ENCODE measurements at places on chromosomes 12 and 14. TPM values are rescaled to one million over a fixed set of nuclear protein-coding genes. Genes with fewer than 3 reads are reported as not detected.

Gene HNF1A
- not detected for total RNA-seq

Gene SERPINA9
- total RNA-seq = not detected

Gene CHPT1
- total RNA-seq = 11.9 TPM

Gene PZP
- not detected for total RNA-seq

Gene CELA1
- 0.85 TPM for total RNA-seq

Gene PLD4
- total RNA-seq = 2.1 TPM

Gene KRT75
- total RNA-seq = not detected

- DNase-seq = no peak
Observed at GRCh38 chr14:100471441-100472093, 115.7 kb downstream of the BEGAIN start.

DNA sequence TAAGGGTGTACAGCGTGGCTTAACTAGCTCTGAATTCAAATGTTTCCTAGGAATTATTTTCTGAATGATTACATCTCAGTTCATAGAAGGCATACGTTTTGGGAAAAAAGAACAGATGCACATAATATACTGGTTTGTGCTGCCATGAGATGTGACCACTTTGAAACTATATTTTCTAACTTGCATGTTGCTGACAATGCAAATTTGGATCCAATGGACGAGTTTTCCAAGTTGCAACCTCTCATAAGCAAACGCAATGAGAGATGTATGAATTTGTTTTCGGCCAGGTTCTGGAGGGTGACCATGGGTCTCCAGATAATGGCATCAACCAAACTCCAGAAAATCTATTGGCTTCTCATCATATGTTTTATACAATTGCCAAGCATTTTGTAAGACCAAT, 1445.4 kb downstream of the AACS start:
- DNase-seq = no peak

DNA sequence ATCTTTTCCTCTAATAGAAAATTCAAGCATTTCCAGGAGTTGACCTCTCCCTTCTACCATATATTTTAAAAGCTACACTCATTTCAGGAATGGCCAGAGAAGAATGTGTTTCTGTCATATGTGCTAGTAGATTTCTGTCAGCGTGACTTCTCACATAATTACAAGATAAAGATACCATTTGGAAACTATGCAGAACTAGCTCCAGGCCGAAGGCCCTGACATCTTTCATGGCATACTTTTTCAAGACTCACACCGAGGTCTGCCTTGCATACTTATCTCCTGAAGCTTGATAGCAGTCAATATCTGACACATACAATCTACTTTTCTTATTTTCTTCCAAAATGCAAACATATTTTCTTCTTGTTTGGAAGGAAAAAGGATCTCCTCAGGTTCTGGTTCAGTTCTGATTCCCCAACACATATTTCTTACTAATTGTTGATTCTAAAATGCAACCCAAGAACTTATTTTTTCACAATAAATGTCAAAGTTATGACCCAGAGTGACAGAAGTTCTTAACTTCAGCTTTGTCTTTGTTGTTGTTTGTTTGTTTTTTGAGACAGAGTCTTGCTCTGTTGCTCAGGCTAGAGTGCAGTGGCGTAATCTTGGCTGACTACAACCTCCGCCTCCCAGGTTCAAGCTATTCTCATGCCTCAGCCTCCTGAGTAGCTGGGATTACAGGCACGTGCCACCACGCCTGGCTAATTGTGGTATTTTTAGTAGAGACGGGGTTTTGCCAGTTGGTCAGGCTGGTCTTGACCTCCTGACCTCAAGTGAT, 99.5 kb downstream of the NTN4 start:
- DNase-seq = no peak

DNA sequence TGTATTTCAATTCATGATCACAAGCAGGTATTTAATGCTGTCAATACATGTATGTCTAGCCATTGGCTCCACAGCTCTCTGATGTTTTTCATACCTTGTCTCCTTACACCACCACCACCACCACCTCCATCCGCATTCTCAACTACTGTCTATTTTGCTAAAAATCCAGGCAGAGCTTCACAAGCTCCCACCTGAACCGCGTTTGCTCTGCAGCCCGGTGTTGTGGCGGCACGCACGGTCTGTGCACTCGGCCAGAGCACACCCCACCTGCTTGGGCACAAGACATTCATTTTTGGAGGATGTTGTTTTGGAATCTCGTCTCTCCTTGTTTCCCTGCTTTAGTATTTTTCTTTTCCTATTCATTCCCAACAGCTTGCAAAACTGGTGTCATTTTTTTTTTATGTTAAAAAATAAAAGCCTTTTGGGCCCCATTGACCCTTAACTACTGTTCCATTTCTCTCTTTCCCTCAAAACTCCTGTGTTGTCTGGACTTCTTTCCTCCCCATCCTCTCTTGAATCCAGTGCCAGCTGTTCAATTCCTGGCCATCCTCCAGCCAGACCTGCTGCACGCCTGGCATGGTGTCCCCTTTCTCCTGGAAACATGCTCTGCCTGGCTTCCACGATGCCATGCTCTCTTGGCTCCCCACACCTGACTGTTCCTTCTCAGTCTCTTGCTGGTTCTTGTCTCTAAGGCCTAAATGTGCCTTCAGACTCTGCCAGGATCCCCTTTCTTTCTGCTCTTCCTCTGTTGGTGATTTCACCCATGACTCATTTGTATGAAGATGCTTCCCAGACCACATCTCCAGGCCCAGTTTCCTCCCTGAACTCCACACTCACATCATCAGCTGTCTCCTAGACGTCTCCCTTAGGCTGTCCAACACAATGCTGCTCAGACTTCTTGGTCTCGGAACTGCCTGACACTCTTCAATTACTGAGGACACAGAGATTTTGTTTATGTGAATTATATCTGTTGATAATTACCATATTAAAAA, 37.9 kb downstream of the PIWIL1 start:
- no peak for DNase-seq

DNA sequence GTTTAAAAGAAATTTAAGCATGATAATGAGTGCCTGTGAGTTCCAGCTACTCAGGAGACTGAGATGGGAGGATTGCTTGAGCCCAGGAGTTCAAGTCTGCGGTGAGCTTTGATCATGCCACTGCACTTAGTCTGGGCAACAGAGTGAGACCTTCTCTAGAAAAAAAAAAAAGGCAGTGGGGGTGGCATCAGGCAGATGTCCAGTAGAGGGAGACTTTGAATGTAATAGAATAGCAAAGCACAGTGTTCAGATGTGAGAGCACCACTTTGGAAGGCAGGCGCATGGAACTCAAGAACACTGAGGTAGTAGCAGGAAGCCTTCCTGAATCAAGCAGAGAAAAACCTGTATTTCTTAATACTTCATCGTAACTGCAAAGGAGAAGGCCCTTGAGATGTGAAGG, 394.5 kb upstream of the GARIN6 start:
- no peak for DNase-seq

DNA sequence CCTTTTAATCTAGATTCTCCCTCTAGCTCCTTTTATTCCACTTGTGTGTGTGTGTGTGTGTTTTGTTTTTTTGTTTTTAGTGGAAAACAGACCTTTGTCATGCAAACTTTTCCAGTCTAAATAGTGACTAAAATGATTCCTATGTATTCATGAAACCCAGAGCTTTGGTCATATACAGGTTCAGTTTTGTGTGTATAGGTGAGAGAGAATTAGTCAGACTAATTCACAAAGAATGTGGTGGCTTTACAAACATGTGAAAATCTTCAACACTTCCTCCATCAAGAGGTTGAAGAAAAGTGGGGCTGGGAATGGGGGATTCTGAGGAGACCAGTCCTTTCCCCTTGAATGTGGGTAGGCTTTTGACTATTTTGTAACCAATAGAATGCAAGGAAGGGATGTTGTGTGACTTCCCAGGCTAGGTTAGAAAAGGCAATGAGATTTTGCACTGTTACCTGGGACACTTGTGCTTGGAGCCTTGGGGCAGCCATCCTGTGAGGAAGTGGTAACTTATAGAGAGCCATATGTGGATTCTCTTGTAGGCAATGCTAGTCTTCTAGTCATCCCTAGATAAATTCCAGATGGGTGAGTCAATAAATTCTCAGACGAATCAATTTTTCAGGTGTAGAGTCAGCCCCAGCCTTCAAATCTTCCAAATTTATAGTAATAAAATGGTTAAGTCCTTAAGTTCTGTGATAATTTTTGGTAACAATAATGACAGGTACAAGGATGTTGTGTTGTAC, 236.1 kb downstream of the CEP128 start:
- no peak for DNase-seq

DNA sequence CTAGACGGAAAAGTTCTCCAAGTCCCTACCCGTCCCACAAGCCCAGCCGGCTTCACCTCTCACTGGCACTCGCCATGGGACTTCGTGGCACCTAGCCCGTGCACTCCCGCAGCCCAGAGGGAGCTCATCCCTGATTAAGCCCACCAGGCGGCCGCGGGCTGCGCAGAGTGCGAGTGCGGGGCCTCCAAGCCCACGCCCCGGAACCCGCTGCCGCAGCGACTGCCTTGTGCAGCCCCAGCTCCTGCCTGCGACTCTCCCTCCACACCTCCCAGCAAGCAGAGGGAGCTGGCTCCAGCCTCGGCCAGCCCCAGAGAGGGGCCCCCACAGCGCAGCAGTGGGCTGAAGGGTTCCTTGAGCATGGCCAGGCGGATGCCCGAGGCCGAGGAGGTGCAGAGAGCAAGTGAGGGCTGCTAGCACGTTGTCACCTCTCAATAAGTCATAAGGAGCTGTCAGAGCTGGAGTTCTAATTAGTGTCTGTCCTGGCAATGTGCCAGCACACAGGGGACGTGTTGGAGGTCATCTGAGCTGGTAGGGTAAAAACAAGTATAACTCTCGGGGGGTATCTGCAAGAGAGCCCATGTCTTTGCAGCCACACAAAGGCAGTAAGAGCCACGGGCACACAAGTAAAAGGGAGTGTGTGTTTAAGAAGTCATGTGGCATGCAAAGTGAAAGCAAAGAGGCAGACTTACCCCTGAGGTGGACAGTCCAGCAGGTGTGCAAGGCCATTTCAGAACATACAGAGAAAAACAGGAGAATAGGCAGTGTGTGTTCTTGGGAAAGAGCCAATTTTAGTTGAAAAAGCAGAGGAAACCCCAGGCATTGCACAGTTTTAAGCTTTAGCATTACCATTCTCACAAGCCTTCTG, 27.1 kb upstream of the TMTC2 start:
- DNase-seq = no peak

- no peak for DNase-seq
Observed at GRCh38 chr12:27276275-27276674, 32.2 kb downstream of the STK38L start.

- DNase-seq = no peak
Observed at GRCh38 chr12:123912415-123913380, 59.9 kb downstream of the CCDC92 start.

DNA sequence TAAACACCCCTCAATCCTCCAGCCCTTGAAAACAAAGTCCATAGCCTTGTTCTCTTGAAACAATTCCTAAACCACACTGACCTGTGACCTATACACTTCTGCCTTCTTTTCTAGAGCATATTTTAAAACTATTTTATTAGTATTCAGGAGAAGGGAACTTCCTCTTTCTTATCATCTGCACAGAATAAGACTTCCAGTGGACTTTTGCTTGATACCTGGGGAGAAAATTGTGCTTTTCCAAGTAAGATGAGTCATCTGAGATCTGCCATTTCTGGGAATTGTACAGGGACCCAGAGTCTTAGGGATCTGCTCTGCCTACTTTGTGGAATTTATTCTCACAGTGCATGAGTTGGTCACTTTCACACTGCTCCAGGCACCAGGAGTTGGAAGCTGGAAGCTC, 10.5 kb upstream of the WNT5B start:
- no peak for DNase-seq

- DNase-seq = no peak
Observed at GRCh38 chr14:49164074-49164473, 422.1 kb downstream of the RPS29 start.

DNA sequence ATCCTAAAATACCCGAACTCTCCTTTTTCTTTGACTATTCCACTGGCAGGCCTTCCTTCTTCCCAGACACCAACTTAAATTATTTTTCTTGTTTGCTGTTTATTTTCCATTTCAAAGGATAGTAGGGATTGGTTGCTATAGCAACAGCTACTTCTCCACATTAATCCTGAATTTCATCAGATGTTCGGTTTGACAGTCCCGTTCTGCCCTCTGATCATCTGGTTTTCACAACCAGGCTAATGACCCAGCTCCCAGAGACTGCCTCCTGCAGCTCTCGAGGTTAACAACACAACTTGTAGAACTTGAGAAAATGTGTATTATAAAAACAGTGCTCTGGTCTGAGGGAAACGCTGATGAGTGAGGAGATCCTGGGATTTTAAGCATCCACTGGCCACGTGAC, 45.5 kb downstream of the NUAK1 start:
- no peak for DNase-seq

GRCh38 chr12:24760162-24760561, 188.7 kb downstream of the BCAT1 start:
- DNase-seq = no peak

DNA sequence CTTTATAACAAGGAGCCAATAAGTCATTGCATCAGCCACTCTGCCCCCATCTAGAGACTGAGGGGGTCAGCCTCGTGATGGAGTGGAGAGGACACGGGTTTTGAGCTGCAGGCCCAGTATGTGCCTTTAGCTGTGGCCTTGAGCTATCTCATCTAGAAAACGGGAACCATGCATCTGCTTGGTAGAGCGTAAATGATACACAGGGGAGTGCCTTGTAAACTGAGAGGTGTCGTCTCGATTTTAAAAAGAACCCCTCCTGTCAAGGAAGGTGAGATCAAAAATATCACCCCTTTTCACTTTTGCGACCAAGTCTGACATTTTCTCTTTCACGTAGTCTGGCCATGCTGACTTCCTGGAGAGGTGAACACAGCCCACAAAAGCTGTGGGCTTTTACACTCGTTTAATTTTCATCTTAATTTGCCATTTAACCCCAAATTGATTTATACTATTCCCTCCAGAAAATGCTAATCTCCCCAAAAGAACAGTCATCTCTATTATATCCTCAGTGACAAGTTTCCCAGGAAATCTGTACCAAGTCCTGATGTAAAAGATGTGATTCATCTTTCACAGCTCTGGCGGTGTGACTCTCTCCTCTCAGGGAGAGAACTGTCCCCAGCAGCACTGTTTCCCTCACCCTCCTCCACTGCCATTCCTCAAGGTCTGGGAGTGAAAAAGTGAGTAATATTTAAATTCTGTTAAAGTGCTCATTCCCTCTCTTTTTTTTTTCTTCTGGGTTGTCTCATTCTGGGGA, 30.6 kb downstream of the VCPKMT start:
- peak; percentile 56 for DNase-seq

DNA sequence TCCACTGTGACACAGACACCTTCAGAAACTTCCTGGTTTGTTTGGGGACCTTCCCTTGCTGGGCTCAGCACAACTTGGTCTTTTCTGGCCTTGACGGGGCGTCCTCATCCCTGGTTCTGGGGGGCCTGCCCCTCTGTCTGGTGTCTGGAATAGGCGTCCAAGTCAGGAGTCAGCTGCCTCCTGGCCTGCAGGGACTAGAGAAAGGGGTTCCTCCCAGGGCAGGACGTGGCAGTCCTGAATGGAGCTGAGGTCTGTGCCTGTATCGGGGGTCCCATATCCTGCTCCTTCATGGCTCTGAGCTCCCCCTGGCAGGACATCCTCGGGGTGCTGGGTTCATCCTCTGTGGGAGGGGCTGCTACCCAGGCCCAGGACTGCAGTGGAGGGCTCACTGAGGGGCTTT, 384.0 kb downstream of the TMEM121 start:
- DNase-seq = no peak

- no peak for DNase-seq
Observed at GRCh38 chr12:53214687-53215455, 7.8 kb upstream of the ITGB7 start.

GRCh38 chr12:93108985-93109384, 179.9 kb upstream of the EEA1 start:
- no peak for DNase-seq

GRCh38 chr12:52528641-52529143, 8.5 kb upstream of the KRT5 start:
- DNase-seq = no peak
